ENCODE measurements at places on chromosomes 6 and 20.

DNA sequence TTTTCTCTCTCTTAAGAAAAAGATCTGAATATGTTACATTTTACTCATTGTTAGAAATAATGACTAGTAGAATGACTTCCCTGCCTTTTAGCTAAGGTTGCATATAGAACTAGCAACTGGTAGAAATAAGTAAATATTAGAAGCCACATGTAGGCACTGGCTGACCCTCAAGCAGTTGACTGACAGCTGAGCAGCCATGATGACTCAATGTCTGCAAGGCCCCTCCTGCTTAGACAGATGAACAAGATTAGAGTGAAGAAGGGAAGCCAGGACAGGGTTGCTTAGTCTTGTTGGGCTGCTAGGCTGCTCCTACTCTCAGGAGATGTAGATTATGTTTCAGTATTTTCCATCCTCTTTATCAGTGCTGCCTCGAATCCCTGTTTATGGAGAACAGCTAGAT, 6.5 kb downstream of the MEP1A start:
- no peak for DNase-seq

- peak; percentile 7 for DNase-seq
Measured at GRCh38 chr6:119620846-119621555, 271.4 kb upstream of the MAN1A1 start.

GRCh38 chr20:364905-365794, 15.4 kb upstream of the TRIB3 start:
- peak; percentile 50 for DNase-seq

DNA sequence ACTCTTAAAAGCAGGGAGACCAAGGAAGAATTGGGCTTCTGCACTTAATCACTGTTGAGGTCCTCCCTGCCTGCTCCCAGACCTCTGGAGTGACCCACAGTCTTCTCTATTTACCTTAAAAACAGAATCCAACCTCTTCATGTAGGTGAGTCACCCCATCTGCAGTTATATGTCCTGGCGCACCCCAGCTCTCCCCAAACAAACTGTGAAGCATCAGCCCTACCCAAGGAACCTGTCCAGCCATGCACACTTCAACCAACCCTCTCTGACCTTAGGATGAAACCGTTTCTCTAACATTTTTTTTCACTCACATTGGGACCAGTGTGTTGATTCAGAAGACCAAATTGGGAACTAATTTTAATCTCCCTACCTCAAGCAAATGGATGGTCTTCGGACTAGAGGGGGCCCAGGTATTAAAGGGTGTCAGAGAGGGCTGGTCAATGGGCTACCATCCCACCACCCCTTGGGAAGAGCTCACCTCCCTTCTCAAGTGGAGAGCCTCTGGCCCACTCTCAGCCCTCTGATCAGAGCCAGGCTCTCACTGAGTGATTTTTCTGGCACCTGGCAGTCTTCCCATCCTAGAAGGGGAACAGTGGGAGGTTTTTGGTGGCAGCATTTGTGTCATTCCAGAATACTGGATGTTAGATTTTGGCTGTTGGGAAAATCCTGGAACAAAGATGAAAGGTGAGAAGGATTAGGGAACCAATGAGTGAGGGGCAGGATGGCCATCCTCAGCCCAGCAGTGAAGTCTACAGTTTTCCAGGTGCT, 203.6 kb downstream of the LRFN2 start:
- no peak for DNase-seq

DNA sequence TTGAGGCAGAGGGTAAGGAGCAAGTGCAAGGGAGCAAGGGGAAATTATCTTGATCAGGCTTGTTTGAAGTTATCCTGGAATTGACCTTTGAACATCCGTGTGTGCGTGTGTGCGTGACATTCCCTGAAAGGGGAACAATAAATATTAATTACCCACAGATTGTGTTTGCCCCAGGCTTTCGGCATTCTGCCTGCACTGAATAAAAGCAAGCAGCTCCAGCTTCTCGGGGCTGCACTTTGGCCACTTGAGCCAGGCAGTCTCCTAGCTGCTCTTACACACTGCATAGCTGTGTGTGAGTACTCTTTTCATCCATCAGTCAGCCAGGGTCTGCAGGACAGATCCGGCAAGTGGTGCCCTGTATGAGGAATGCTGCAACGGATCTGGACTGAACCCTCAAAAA, 107.7 kb upstream of the BTN3A2 start:
- no peak for DNase-seq

DNA sequence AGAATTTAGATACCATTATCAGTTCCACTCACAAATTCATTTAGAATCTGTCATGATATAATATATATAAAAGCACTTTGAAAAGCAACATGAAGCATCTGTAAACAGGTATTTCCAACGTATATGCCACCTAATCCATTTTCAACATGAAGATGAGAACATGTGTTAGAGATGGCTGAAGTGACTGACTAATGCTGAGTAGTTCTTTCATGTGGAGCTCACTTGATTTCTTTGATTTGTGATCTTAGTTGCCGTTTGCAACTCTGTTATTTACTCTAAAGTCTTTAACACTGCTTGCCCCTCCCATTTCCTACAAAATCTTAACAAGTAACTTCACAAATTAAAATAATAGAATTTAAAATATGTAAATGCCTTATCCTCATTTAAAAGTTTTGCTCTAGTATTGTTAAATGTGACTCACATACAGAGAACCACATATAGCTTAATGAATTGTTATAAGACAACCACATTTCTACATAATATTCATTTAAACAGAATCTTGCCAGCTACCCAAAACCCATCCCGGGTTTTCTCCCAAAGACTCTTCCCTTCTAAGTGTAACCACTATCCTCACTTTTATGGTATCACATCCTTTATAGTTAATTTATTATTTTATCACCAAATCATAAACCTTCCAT, 78.3 kb downstream of the ME1 start:
- DNase-seq, result peak; percentile 4

DNA sequence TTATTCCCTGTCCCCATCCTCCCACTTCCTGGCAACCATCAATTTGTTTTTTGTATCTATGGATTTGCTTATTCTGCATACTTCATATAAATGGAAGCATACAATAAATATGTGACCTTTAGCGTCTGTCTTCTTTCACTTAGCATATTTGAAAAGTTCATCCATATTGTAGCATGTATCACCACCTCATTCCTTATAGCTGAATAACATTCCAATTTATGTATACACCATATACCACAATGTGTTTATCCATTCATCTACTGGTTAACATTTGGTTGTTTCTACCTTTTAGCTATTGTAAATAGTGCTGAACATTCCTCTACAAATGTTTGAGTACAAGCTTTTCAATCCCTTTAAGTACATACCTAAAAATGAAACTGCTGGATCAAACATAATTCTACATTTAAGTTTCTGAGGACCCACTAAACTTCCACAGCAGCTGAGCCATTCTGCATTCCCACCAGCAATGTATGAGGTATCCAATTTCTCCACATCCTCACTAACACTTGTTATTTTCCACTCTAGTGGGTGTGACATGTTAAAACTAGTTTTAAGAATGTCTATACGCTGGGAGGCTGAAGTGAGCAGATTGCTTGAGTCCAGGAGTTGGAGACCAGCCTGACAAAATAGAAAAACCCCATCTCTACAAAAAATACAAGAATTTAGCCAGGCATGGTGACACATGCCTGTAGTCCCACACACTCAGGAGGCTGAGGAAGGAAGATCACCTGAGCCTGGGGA, 32.9 kb downstream of the NUDT3 start:
- no peak for DNase-seq

GRCh38 chr20:58236612-58237317, 8.3 kb upstream of the ANKRD60 start:
- peak; percentile 76 for DNase-seq

DNA sequence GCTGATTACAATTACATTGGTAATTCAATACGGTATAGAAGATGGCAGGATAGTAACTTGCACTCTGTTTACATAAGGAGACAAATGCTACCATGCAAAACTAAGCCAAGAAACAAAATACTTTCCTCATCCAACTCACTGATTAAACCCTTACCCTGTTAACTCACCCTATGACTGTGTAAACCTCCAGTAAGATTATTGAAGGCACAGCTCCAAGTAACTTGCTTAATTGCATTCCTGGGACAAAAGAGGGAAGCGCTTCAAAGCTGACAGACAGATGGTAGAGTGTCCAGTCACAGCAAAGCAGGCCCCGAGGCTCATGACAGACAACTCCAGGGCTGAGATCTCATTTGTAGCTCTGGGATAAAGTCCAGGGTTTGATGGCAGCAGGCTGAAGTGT, 6.9 kb upstream of the KIF16B start:
- DNase-seq, result no peak

Data from H54 (cell line).